Endothelial cell of umbilical vein (primary cell): ENCODE measurements at places on chromosomes 1 and 21. TPM values are rescaled to one million over a fixed set of nuclear protein-coding genes. Genes with fewer than 3 reads are reported as not detected.

ANKRD34A gene
- total RNA-seq: 0.24 and 0.60 TPM in 2 replicates

GRCh38 chr1:181987996-181988395, 73.5 kb downstream of the ZNF648 start:
- no peak for DNase-seq

GRCh38 chr1:15341634-15342407, 67.9 kb upstream of the EFHD2 start:
- peak; percentile 83 for DNase-seq

NBPF6 gene
- not detected in 2 replicates for total RNA-seq

DNA sequence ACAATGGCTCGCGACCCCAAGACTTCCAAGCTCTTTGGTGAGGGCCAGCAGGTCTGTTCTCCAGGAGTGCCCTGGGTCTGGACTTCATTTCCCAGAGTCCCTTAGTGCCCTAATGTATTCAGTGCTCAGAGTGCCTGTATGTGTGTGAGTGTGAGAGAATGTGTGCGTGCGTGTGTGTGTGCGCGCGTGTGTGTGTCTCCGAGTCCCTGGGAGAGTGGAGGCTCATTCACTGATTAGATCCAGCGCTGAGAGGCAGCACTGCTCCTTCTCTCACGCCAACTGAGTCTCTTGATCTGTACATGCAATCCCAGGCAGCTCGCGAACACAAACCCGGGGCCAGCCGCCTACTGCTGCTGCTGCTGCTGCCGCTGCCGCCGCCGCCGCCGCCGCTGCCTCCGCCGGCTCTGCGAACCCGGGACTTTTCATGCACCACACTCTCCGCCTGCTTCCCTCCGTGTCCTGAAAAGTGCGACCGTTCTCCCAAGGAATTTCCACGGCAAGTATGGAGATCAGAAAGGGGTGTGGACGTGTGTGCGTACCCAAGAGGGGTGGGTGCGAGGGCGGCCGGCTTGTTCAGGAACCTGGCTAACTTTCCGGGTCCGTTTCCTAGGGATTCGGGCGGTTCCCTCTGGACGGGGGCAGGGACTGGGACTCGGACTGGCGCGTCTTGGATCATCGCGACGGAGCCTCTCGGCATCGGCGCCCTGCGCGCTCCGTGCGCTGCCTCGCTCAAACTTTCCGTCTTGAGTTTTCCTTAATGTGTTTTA, at the start of gene RNF220:
TSS of gene RNF220 (plus strand) at position 225 of the 767 bp plus-strand sequence.
- DNase-seq: peak; percentile 75

TMPRSS15 gene
- not detected in 2 replicates for total RNA-seq

DNA sequence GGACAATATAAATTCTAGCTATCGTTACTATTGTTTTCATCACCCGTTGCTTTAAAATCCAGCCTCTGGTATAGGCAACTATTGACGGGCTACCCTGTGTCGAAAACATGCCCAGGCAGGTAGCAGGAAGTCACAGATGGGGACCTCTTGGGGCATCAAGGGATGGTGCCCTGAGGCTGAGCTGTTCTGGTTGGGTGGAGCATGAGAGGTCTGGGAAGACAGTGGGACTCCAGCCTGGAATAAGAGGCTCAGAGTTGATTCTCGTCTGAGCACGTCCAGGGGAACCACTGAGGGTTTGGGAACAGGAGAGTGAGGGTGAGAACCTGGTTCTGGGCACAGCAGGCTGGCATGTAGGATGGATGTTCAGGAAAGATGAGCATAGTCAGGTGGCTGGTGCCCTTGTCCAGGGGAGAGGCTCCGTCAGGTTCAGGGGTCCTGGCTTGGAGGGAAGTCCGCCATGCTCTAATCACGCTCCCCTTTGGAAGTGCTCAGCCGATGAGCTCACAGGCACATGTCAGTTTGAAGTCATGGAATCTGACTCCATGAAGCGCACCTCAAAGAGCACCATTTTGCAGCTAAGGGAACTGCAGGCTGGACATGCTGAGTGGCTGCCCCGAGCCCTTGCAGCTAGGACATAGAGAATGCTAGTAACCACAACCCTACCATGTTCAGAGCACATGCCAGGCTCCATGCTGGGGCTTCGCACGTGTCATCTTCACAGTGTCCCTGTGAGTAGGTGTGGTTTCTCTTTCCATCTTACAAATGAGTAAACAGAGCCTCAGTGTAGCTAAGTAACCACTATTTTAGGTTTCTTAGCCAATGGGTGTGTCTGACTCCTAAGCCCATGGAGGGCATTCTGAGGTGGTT, 21.0 kb downstream of the PCSK9 start:
- no peak for DNase-seq
